Right renal pelvis (tissue), 4 donors: ENCODE measurements at places on chromosomes 7 and 10.

- no peak for DNase-seq
These were observed 81.8 kb upstream of the GPR26 start for GRCh38 chr10:123584419-123584775.

DNA sequence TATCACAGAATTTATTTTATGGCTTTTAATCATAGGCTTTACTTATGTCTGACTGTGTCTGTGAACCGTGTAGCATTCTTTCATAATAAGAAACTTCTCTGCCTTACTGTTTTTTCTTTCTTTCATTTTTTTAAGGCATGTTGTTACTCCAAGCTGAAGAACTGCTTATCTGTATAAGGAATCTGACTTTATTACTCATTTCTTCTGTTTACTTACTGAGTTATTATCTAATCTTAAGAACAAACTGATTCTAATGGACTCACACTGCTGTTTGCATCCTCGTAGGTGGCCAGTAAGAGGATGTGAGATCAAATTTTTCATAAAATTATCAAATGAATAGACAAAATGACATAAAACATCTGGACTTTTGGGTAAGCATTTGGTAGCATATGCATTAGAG lies 54.7 kb upstream of the DNAJC1 start:
- DNase-seq, result no peak

DNA sequence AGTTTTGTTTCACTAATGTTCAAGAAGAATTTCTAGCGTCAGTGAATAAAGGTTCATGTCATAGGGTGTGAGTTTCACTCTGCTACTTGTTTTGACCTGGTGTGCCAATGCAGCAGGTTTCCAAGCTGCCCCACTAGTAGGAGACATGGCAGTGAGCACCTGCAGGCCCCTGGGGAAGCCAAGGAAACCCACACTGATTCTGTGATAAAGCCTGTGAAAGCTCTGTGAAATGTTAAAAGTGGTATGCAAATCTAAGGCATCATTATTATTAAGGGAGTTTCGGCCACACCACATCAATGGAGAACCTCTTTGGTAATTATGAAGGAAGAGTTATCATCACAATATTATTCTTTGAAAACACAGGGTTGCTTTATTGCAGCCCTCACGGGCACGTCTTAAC lies 46.4 kb downstream of the ABCB5 start:
- no peak for DNase-seq

DNA sequence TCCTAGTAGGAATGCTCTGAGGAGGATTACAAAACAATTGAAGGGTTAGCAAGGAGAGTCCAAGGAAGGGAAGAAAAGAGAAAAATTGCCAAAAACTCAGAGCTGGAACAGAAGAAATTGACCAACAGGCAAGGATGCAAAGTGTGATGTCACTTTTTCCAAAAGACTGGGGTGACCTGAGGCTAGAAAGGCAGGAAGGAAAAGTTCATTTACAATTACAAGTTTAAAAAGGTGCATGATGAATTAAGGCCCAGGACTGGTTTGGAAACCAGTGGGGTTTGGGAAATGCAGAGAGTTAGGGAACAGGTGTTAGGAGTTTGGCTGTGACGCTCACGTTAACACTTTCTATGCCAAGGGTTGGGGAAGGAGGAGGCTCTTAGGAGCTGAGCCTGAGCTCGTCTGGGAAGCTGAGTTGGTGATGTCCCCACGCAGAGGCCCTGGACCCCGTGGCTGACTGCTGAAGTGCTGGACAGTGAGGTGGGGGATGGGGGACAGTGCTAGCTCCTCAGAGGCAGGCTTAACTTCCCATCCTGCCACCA lies 92.6 kb upstream of the PODXL start:
- no peak for DNase-seq

GRCh38 chr7:55031075-55031474 lies 12.3 kb downstream of the EGFR start:
- DNase-seq, result no peak

GRCh38 chr7:39811161-39811614 lies 138.9 kb upstream of the CDK13 start:
- DNase-seq, result peak; percentile 44

GRCh38 chr10:19922236-19922963 lies 106.2 kb downstream of the PLXDC2 start:
- DNase-seq, result no peak

DNA sequence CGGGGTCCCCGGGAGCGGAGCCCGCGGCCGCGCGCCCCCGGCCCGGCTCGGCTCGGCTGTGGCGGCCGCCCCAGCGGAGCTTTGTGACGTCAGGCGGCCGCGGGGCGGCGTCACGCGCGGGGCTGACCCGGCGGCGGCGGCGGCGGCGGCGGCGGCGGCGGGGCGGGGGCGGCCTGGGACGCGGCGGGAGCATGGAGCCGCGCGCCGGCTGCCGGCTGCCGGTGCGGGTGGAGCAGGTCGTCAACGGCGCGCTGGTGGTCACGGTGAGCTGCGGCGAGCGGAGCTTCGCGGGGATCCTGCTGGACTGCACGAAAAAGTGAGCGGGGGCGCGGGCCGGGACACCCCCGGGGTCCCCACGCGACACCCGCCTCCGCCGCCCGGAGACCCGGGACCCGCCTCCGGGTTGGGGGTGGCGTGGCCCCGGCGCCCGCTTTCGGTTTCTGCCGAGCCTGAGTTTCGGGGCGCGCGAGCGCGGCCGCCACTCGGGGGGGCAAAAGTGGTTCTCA lies at the start of gene PWWP2B:
Gene PWWP2B (plus strand): TSS at position 165 of the 506 bp plus-strand sequence. CDS start 27 bp downstream, at position 192.
- no peak for DNase-seq
